ENCODE measurements at places on chromosomes 5 and 9.
A peak's percentile ranks its signal among the peaks of the same experiment; 100 is the strongest.

DNA sequence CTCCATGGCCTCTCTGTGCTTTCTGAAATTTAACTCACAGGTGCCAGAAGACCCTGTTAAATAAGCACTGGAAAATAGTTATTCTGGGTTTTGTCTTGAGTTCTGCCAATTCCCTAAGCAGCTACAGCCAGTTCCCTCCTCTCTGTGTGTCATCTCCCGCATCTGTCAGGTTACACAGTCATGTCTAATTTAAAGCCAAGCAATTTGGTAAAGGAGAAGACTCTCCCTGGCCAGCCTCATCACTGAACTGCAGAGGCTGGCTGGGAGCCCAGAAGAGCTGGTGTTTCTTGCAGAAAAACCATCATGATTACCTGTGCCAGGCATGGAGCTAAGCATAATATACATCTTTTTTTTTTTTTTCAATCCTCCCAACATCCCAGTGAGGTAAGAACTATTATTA lies 141.3 kb upstream of the ZNF366 start:
- no peak for DNase-seq

GRCh38 chr5:68502531-68502930 lies 287.0 kb downstream of the PIK3R1 start:
- DNase-seq, result no peak

DNA sequence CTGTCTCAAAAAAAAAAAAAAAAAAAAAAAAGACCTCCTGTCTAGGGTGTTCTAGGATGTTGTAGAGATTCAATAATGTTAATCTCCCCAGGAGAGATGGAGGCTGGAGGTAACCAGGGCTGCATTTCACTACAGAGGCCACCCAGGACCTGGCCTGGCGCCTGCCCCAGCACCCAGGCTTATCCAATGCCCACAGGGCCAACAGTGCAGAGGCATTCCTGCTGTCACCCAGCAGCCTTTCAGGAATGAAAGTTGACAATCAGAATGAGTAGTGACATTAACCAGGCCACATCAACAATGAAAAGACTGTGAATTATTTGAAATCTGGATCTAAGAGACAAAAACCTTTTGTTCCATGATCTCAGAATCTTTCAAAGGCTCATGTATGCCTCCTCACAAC lies 36.2 kb upstream of the GABRP start:
- no peak for DNase-seq

- DNase-seq, result no peak
Observed at GRCh38 chr9:121399126-121399882, 29.3 kb upstream of the STOM start.

DNA sequence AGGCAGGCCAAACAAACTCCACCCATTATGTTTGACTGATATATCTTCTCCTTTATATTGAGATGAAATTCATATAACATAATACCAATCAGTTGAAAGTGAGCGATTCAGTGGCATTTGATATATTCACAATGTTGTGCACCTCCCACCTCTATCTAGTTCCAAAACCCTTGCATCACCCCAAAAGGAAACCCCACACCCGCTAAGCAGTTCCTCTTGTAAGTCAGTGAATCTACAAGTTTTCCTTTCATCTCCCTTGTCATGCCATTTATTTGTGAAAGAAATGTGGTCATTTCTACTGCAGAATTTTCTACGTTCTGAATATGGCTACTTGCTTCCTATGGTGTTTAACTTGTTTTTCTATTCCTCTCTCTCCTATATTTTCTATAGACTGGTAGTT lies 99.4 kb upstream of the PTPN3 start:
- no peak for DNase-seq

- DNase-seq, result no peak
Observed at GRCh38 chr5:118466418-118466817, 521.9 kb downstream of the DTWD2 start.

GRCh38 chr5:10772901-10773585 lies 12.0 kb upstream of the DAP start:
- DNase-seq, result no peak

DNA sequence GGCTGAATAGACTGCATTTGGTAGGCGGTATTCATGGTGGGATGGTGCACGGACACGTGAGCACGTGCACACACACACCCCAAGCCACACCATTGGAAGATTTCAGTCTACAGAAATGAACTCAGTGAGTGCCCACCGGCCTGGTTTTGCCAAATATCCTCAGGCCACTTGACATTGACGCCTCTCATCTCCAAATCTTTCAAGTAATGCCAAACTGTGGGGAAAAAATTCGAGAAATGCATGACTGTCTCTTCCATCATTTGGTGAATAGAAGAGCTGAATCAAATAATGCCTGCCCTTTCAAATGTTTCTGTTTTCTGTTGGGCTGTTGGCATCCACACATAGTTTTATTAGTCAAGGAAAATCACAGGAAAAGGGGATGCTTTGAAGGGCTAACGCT lies 182.3 kb upstream of the EFNA5 start:
- no peak for DNase-seq

DNA sequence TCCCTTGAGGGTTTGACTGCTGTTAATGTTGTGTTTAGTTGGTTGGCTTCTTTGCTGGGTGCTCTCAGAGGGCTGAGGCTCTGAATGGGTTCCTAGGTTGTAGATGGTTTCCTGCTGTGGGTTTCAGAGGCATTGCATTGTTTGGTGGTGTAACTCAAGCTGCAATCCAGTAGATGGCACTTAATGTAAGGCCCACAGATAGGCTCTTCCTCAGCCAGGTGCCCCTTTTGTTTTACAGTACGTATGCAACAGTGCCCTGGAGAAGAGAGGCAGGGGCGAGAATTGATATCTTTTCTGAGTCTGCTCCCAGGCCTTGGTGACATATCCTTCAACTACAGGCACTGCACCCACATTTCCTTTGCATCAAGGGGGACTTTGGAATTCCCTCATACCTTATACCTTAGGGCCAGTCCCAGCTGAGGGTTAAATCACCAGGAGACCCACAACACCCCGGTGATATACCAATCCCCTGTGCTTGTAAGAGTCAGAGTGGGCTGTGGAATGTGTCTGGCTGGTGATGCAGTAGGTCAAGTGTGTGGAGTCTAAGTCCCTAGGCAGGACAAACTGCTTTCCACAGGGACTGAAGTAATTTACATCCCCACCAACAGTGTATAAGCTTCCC lies 7.0 kb upstream of the UGT3A2 start:
- DNase-seq, result no peak

DNA sequence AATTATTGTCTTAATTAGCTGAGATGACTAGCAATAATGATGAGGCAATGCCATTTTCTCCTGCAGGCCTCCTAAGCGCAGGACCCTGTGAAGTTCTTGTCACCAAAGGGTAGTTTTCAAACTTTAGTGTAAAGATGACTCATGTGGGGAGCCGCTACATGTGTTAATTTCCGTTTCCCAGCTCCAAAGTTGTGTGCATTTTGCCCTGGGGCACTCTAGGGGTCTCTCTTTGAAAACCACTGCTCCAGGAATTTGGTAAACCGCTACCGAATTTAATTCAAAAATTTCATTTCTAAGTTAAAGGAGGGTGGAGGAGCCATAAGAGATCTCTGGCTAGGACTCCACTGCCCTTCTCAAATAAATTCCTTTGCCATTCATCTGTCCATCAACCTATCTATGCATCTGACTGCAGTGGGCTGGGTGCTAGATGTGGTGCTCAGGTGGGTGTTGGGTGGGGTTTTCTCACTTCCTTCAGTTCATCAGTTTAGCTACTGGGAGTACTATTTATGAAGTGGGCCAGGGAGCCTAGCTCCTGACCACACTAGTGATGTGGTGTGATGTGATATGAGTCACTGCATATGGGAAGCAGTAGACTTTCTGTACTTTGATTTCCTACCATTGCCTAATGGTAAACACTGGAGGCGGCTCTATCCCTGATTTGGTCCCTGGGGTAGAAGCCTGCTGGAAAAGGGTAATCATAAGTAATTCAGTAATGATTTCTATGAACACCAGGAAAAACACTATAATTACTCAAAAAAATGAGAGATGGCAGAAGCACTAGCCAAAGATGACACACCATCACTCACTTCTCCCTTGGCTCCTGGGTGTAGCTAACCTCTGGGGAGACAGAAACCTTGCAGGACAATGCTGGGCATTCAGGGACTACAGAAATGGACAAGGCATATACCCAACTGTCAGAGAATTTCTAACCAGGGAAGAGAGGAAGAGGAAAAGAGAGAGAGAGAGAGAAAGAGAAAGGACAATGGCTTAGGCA lies 4.0 kb upstream of the ZSWIM6 start:
- no peak for DNase-seq

DNA sequence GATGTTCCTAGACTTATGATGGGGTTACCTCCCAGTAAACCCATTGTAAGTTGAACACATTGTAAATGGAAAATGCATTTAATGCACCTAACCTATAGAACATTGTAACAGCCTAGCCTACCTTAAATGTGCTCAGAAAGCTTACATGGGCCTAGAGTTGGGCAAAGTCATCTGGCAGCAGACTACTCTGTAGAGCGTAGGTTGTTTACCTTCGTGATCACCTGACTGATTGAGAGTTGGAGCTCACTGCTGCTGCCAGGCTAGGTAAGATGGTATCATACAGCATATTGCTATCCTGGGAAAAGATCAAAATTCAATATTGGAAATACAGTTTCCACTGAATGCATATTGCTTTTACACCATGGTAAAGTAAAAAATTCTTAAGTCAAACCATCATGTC lies 95.4 kb downstream of the HTR4 start:
- DNase-seq, result no peak

- DNase-seq, result no peak
Observed at GRCh38 chr5:162496100-162496808, 428.7 kb downstream of the GABRG2 start.

DNA sequence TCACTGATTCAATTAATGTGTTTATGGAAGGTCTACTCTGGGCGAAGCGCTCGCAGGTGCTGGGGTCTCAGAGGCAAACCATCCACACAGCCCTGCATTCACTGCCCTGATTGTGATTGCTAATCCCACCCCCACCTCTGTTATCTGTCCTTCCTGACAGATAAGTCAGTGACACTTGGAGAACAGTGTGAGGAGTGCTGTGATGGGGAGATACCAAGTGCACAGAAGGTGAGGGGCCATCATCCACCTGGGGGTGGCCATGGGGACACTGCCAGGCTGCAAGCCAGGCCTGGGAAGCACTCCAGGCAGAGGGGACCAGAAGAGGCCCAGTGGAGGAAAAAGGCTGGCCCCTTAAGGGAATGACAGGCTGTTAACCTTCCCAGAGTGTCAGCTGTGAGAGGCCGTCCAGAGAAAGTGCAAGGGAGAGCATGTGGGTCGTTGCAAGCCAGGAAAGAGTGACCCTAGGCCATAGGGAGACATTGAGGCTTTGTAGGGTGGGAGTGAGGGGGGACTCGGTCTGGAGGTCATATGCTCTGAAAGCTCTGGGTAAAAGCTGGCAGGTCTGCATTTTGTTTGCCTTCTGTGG lies 18.0 kb downstream of the IL9 start:
- no peak for DNase-seq

GRCh38 chr9:113636165-113636564 lies 172.6 kb downstream of the RGS3 start:
- no peak for DNase-seq

- DNase-seq, result no peak
Observed at GRCh38 chr5:147044572-147045273, 166.2 kb upstream of the PPP2R2B start.

- no peak for DNase-seq
Observed at GRCh38 chr9:36008774-36009300, 27.9 kb upstream of the RECK start.

DNA sequence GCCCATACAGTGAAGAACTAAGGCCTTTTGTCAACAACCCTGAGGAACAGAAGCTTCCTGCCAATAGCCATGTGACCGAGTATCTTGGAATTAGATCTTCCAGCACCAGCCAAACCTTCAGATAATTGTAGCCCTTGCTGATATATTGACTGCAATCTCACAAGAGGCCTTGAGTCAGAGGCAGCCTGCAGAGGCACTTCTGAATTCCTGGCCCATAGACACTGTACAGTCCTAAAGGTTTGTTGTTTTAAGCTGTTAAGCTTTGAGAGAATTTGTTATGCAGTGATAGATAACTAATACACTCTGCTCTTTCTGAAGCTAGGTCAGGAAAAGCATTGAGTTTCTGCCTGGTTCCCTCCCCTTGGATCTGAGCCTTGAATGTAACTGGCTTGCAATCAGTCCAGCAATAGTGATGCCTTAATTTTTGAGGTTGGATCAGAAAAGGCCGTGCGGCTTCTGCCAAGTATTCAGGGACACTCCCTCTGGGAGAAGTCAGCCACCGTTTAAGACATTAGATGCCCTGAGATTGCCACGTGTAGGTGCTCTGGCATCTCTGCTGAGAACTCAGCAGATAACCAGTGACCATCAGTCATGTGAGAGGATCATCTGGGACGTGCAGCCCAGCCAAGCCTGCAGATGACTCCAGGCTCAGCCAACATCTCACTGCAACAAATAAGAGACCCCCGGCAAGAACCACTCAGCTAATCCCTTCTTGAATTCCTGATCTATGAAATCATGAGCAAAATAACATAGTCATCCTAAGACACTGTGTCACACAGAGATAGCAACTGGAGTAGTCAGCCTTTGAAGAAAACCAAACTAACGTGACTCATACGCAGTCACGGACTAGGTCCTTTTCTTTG lies 126.8 kb upstream of the STC2 start:
- no peak for DNase-seq

DNA sequence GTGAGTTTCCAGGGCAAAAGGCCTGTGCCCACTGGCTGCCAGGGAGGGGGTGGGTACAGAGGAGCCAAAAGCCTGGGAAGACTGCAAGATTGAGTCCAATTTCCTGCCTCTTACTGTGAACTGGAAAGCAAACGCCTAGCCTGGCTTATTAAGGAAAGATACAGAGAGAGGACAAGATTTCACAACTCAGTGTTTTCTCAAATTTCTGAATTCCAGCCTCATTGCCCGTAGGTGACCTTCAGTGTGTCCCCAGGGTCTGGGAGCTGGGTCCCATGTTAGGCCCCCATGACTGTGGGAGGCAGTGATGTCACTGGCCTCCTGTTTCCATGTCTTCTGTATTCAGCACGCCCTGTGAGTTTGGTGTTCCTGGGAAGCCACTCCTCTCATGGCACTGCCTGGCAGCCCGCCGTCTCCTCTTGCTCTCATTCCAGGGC lies 60.6 kb upstream of the PTPN3 start:
- peak; percentile 66 for DNase-seq

DNA sequence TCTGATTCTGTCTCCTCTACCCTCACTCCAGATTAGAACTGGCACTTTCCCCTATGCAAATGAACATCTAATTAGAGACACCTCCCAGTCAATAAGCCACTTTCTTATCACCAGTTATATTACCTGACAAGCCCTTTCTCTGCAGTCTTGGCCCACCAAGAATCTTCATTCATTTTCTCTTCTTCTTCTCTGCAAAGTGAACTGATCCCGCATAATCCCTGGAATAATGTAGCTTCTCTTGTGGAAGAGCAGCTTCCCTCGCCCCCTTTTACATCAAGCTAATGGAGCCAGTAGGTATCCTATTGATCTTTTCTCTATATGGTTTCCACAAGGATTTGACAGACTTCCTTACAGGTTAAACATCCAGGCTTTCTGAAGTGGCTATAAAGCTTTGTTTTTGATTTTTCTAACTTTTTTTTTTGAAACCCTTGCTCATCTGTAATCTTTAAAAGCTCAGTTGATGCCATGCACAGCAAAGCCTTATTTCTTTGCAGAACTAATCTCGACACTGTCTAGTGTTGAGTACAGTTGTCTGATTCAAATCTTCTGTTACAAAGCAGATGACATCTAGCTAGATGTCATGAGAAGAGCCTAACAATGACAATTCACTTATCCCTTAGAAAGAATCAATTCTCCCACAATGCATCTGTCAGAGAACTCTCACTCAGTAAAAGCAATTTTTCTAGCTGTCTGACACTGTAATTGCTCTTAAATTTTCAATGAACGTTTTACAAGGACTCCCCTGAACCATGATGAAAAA lies 281.4 kb downstream of the ISL1 start:
- DNase-seq, result no peak

GRCh38 chr5:88756953-88757352 lies 126.0 kb downstream of the MEF2C start:
- DNase-seq, result no peak

GRCh38 chr9:18718393-18718792 lies 244.4 kb downstream of the ADAMTSL1 start:
- no peak for DNase-seq
